ENCODE measurements at places on chromosomes 6 and 20. TPM values are rescaled to one million over a fixed set of nuclear protein-coding genes. Genes with fewer than 3 reads are reported as not detected.

The OPN5 gene
- not detected for total RNA-seq

The GGTLC1 gene
- not detected for total RNA-seq

DNA sequence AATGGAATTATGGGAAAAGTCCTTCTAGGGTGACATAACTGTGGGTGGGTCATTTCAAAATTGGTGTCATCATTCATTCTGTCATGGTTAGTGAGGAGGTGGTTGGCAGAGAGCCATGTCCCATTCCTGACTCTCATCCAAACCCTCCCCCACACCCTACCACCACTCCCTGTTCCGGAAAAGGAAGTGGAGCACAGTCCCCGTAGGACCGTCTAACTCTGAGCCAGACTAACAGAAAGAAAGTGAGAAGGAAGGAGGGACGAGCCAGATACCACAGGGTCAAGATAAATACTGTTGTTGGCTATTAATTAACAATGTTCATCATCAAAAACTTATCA is 4.8 kb downstream of the TRIM10 start:
- DNase-seq: no peak

GRCh38 chr6:6891949-6892461 is 215.8 kb upstream of the RREB1 start:
- DNase-seq: no peak

DNA sequence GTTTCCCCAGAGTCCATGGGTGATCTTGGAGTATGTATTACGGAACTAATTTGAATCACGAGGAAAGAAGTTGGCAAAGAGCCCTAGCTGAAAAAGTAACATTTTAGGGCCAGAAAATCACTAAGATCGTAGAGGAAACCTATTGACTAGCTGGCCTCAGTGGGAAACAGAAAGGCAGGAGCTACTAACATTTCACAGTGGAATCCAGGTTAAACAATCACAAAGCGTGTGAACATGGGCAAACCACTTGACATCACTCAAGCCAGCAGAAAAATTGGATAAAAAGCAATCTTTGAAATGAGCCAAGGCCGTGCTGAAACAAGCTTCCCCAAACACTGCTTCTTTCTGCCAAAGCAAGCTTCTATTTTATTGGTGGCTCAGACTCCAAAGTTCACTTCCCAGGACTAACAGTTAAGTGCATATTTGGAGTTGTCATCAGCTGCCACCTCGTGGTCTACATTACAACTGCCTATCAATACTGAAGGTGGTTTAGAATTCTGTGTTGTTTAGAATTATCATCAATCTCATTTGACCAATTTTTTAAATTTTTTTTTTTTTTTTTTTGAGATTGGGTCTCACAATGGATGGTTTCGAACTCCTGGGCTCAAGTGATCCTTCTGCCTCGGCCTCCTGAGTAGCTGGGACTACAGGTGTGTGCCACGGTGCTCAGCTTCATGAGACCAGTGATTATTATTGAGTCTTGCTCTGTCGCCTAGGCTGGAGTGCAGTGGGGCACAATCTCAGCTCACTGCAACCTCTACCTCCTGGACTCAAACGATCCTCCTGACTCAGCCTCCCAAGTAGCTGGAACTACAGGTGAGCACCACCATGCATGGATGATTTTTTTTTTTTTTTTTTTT is 10.6 kb downstream of the RPS10 start:
- no peak for DNase-seq

The SLC17A2 gene
- not detected for total RNA-seq

The AKAP12 gene
- total RNA-seq: 184 TPM

DNA sequence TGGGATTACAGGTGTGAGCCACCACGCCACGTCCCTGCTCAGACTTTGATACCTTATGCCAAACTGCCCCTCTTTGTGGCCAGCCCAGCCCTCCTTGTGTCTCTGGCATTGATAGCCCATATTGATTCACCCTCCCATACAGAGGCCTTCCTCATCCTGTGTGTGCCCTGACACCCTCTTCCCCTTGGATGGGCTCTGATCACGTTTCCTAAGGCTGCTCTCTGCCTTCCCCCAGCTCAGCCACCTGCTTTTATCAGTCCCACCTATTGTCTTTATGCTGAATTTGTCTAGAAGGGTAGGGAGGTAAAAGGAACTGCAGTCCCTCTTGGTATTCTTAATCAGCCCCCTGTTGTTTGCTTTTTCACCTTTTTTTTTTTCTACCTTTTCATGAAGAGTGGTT is 95.9 kb downstream of the CDKAL1 start:
- no peak for DNase-seq

The BHLHE23 gene
- not detected for total RNA-seq

GRCh38 chr6:88629838-88630494 is 333.5 kb downstream of the RNGTT start:
- DNase-seq: no peak

The HCRTR2 gene
- total RNA-seq: not detected

DNA sequence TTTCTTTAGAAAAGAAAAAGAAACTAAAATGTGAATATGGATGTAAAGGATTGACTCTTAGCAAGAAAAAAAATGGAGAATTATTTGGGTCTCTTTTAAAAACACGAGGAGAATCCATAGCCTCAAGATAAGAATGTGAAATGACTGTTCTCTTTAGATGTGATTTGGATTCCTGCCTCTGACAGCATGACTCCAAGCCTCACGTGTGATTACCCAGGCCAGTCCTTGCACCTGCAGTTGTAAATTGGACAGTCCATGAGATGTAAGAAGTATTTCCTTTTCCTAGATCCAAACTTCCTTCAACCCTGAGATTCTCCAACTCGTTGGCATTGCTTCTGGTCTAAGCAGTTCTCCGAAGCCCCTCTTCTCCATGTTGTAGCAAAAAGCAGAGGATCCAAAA is 31.9 kb downstream of the SLC2A12 start:
- no peak for DNase-seq

- DNase-seq: no peak
Observed at GRCh38 chr6:115287467-115287866, 773.2 kb downstream of the FRK start.

The OPRM1 gene
- not detected for total RNA-seq

The CLVS2 gene
- not detected for total RNA-seq

GRCh38 chr6:137637121-137637520 is 142.9 kb upstream of the OLIG3 start:
- DNase-seq: no peak

The SCRT2 gene
- not detected for total RNA-seq

The COL10A1 gene
- 0.10 TPM for total RNA-seq

The NEURL2 gene
- 2.7 TPM for total RNA-seq

The BPIFB2 gene
- not detected for total RNA-seq

GRCh38 chr6:84228198-84228543 is 728 bp upstream of the CEP162 start:
- no peak for DNase-seq

DNA sequence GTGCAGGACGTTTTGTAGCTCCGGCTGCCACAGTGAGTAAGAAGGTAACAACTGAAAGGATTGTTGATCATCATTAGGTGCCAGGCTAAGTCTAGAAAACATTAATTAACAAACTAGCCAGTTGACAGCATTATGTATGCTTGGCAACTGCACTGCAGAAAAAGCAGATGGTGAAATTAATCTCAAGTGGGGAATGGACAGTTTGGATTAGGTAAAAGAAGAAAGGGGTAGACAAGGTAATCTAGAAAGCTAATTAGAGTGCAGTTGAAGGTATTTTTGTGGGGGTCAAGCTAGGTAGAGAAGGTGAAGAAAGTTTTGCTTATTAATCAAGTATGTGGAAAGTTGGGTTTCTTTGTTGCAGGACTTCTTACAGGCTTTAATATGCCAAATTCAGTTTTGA is 69.7 kb upstream of the HINT3 start:
- DNase-seq: no peak

The KIAA0408 gene
- total RNA-seq: 1.2 TPM

GRCh38 chr20:675453-676314 is at the start of gene SCRT2:
Gene SCRT2 (minus strand): TSS chr20:675802. CDS start chr20:675601, 201 bp downstream.
- DNase-seq: no peak

The SLC22A2 gene
- not detected for total RNA-seq

GRCh38 chr6:163457637-163458561 is 43.4 kb downstream of the QKI start:
- DNase-seq: no peak

The PRSS16 gene
- 1.1 TPM for total RNA-seq

The CNPY3 gene
- 41.0 TPM for total RNA-seq

DNA sequence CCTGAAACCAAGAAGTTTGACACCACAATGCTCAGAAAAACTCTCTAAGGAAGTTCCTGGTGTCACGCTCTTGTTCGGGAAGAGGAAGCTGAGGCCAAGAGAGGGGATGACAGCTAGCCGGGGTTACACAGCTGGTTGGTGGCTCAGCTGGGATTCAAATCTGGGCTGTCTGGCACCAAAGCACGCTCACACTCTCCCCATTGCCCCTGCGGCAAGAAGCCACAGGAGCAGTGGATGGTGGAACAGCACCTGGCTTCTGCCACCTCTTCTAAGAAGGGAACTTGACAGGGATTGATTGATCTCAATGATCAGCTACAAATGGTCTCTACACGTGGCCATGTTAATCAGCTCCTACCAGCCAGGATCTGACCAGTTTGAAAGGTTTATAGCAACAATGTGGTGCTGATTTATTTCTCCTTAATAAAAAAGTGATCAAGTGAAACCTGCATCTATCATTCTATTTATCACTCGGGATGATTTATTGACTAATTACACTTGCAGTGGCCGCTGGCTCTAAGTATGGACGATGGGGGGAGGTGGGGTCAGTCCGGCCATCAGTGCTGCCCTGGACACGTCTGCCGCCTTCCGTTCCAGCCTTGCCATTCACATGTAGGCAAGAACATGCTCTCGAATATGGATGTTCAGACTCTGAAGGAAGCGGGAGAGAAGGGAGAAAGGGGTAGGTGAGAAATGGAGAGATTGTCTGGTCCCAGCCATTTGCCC is 71.9 kb upstream of the TOP1 start:
- DNase-seq: no peak

GRCh38 chr6:97176468-97176867 is 106.5 kb downstream of the MMS22L start:
- no peak for DNase-seq

The EDEM2 gene
- total RNA-seq: 25.5 TPM

- no peak for DNase-seq
Observed at GRCh38 chr6:157364705-157365104, 16.3 kb upstream of the ZDHHC14 start.

The HSPA1L gene
- 1.5 TPM for total RNA-seq

The PXT1 gene
- not detected for total RNA-seq

DNA sequence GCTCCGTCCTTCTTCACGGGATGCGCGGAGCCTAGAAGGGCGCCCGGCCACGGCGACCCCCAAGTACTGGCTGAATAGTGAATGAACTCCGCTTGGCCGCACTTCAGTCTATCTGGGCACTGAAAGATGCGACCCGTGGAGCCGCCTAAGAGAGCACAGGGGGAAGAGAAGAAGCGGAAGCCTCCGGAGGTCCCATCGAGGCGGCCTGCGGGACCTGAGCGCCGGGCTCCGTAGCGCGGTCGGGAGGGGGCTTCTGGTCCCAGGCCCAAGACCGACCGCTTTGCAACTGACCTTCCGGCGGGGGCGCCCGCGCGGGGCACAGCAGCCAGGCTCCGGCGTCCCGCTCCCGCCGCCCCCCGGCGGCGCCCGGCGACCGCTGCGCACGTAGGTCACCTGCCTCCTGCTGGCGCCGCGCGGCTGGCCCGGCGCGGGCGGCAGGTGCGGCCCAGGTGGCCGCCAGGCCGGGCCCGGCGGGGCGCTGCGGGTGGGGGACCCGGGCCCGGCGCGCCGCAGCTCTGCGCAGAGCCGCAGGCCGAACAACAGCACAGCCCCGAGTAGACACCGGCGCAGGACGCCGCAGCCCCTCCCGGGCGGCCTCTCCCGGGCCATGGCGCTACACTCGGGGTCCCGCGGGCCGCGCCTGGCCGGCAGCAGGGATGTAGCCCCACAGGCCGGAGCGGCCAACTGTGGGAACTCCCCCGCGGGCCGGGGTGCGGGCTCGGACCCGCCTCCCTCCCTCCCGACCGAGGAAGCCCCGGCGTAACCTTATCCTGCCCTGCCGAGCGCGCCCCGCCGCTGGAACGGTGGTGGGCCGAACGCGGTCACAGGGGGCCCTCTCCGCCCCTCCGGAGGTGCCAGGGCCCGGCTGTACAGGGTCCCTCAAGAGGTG is at the start of gene METTL24:
Gene METTL24, minus strand, starts transcription at position 686 of the 889 bp plus-strand sequence. Its CDS starts 77 bp downstream, at position 609.
- no peak for DNase-seq

The SLC22A7 gene
- not detected for total RNA-seq

- no peak for DNase-seq
Observed at GRCh38 chr6:31114970-31115849, 610 bp downstream of the PSORS1C1 start.

- DNase-seq: no peak
Observed at GRCh38 chr6:130136798-130137197, 86.0 kb downstream of the SAMD3 start.

- no peak for DNase-seq
Observed at GRCh38 chr6:124795643-124796463, 166.4 kb upstream of the RNF217 start.

DNA sequence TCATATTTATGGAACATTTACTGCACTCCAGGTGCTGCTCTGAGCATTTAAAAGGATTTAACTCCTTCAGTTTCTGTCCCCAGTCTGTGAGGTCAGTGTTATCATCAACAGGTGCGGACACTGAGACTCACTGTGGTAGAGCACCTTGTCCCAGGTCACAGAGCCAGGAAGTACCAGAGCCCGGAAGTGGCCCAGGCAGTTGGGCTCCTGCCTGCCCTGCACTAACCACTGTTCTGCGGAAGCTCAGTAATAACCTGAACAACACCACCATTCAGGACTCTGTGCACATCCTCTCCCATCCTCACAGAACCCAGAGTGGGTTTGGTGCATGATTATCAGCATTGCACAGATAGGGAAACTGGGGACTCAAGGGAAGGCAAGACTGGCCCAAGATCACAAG is 16.8 kb upstream of the SIRPG start:
- no peak for DNase-seq

- DNase-seq: no peak
Observed at GRCh38 chr20:58420798-58421496, 31.9 kb downstream of the VAPB start.

GRCh38 chr6:36662827-36663256 is 15.7 kb upstream of the CDKN1A start:
- peak; percentile 33 for DNase-seq

DNA sequence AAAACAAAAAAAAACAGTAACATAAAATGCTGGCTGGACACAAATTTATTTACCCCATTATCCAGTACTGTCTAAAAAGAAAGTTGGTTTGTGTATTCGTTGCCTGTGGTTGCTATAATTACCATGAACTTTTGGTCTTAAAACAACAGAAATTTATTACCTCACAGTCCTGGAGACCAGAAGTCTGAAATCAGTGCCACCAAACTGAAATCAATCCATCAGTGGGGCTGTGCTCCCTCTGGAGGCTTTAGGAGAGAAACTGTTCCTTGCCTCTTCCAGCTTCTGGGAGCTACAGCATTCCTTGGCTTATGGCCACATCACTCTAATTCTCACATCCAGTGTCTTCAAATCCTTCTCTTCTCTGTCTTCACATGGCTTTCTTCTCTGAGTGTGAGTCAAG is 79.4 kb downstream of the SNX5 start:
- no peak for DNase-seq

GRCh38 chr20:61731363-61732181 is 334.1 kb downstream of the TAF4 start:
- peak; percentile 86 for DNase-seq
